ENCODE measurements at places on chromosomes 12 and 14. TPM values are rescaled to one million over a fixed set of nuclear protein-coding genes. Genes with fewer than 3 reads are reported as not detected.

Gene ASCL1
- polyA plus RNA-seq = not detected

Gene OR6C6
- not detected for polyA plus RNA-seq

Gene EPYC
- polyA plus RNA-seq = not detected

Gene AMHR2
- polyA plus RNA-seq = not detected

Gene TAS2R19
- not detected for polyA plus RNA-seq

Gene TSPAN11
- polyA plus RNA-seq = not detected

Gene STRAP
- polyA plus RNA-seq = 114 TPM

Gene DICER1
- polyA plus RNA-seq = 31.6 TPM

Gene SLC35E3
- 4.0 TPM for polyA plus RNA-seq

Gene IQSEC3
- not detected for polyA plus RNA-seq

Gene GRIP1
- polyA plus RNA-seq = 6.7 TPM

Gene PUS1
- polyA plus RNA-seq = 25.8 TPM

Gene TAS2R8
- polyA plus RNA-seq = not detected

Gene DLK1
- not detected for polyA plus RNA-seq

Gene ABCD2
- 0.03 TPM for polyA plus RNA-seq

Gene NRL
- polyA plus RNA-seq = 0.29 TPM

Gene CLEC4D
- not detected for polyA plus RNA-seq

Gene NOVA1
- polyA plus RNA-seq = not detected

Gene TMEM63C
- polyA plus RNA-seq = 1.5 TPM

Gene SLC38A4
- polyA plus RNA-seq = 0.37 TPM

Gene LTB4R2
- 5.4 TPM for polyA plus RNA-seq

Gene SRRM4
- polyA plus RNA-seq = not detected

Gene MIPOL1
- 6.1 TPM for polyA plus RNA-seq

Gene TESPA1
- polyA plus RNA-seq = not detected

Gene CD163
- polyA plus RNA-seq = 0.14 TPM

Gene TAS2R20
- 0.43 TPM for polyA plus RNA-seq

Gene SLC5A8
- not detected for polyA plus RNA-seq

Gene LAG3
- 0.09 TPM for polyA plus RNA-seq

Gene PPP1R12A
- 23.8 TPM for polyA plus RNA-seq

Gene MIP
- polyA plus RNA-seq = not detected

Gene GPRC5A
- 73.6 TPM for polyA plus RNA-seq

Gene MGP
- 0.24 TPM for polyA plus RNA-seq

Gene DBX2
- not detected for polyA plus RNA-seq

Gene CHMP4A
- polyA plus RNA-seq = 86.6 TPM

Gene TRIM9
- 0.04 TPM for polyA plus RNA-seq

Gene OLR1
- polyA plus RNA-seq = 0.03 TPM

Gene CMA1
- polyA plus RNA-seq = not detected

Gene RTL1
- polyA plus RNA-seq = not detected

Gene PAPOLA
- polyA plus RNA-seq = 109 TPM

Gene IFNG
- polyA plus RNA-seq = not detected

Gene ANO4
- polyA plus RNA-seq = 11.2 TPM

Gene FSCB
- polyA plus RNA-seq = not detected

Gene MORN3
- 0.30 TPM for polyA plus RNA-seq

Gene KRT80
- 4.1 TPM for polyA plus RNA-seq

Gene RXYLT1
- polyA plus RNA-seq = 10.2 TPM
